ENCODE measurements at places on chromosomes 4 and X.

DNA sequence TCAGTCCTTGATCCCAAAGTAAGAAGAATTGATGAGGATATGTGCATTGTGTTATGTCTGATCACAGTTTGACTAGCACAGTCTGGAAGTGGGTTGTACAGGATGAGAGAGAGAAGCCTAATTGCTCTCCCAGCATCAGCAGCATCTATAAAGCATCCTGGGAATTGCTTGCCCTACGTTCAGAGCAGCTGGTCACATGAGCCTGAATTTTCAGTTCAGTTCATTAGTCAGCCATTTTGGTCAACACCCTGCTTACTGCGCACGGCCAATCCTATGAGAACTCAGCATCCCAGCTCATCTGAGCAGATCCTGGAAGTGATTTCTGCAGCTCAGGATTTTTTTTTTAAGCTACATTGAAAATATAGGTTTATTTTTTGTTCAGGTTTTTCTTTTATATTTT is at the start of gene RUFY3:
Gene RUFY3, plus strand, starts transcription at position 218 of the 400 bp plus-strand sequence. CDS start 610 bp downstream, outside the sequence.
- DNase-seq: no peak

DNA sequence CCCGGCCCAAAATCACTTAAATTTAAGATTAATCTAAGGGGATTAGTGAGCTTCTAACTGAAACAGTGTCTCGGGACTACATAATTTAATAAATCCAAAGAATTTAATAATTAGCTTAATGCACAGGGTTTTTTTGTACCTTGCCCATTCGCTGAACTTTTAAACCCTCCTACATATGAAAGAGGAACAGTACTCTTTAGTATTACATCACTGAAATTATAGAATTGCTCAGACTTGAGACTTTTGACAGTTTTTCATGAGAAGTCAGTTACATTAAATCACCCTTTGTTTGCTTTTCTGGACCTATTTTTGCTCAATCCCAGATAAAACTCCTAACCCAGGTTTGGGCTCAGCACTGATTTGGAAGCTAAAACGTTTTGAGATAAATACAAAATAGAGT is 2.4 kb upstream of the TADA2B start:
- DNase-seq: no peak

DNA sequence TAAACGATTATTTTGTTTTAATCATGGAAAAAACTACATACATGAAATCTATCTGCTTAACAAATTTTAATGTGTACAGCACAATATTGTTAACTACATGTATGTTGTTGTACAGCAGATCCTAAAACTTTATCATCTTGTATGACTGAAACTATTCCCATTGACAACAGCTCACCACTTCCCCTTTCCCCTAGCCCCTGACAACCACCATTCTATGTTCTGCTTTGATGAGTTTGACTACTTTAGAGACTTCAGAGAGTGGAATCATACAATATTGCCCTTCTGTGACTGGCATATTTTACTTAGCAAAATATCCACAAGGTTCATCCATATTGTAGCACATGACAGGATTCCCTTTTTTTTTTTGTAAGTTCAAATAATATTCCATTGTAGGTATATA is 185.9 kb downstream of the CFAP299 start:
- DNase-seq: no peak

DNA sequence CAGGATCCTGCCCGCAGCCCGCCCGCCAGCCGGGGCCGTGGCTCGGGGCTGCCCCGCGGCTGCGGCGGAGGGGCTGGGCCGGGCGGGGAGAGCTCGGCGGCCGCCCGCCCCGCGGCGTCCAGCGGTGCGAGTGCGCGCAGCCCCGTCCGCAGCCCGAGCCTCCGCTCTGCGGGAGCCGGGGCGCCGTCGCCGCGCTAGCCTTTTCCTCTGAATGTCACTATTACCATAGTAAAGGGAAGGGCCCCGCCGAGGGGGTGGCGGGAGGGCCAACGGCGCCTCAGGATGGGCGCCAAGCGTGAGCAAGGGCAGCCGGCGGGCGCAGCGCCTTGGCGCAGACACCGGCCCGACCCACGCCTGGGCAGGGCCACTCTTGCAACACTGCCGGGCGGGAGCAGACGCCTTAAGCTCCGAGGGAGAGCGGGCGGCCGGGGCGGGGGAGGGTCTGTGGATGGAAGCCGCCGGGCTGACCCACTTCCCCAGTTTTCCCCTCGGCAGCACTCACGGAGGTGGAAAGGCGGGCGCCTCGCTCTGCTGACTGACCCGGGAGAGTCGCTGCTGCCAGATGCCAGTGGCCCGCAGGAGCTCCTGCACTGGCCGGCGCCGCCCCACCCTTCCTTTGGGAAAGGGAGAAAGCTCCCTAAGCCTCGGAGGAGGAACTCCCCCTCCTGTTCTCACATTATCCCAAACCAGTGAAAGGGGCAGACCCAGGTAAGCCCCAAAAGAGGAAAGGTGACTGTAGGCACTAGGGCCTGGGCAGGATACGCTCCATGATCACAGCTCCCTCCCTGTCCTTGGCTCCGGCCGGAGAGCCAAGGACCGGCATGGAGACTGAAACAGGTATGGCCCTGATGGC is 329.4 kb downstream of the HNRNPD start:
- no peak for DNase-seq

- DNase-seq: no peak
These were observed 6.2 kb downstream of the CACNA1F start for GRCh38 chrX:49226946-49227345.

GRCh38 chr4:80259012-80259411 is 7.5 kb upstream of the FGF5 start:
- no peak for DNase-seq

GRCh38 chrX:123590842-123591486 is 141.9 kb downstream of the THOC2 start:
- DNase-seq: no peak

DNA sequence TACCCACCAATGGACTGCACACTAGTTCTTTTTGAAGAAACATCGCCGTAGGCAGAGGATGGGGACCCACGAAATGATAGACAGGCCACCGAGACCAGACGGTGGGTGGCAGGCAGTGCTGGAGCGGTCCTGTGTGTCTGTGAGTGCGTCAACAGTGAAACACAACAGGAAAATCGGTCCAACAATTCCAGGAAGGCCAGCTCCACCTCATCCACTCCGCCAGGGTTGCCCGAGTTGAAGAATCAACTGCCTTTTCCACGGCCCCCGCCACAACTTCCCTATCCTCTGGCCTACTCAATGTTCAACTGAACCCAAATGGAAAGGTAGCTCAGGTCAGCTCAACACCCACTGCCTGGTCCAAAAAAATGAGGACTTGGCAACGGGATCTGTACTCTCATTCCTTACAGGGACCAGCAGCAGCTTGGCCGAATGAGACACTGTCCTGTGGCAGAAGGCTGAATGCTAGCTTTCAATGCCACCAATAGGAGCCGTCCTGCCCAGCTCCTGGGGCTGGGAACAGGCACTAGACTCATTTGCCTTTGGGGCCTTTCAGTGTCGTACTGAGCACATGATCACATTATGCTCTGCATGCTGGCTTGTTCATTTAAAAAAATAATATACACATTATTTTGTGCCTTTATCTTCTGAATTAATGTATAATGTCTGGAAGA is 43.5 kb downstream of the MID1 start:
- DNase-seq: no peak

DNA sequence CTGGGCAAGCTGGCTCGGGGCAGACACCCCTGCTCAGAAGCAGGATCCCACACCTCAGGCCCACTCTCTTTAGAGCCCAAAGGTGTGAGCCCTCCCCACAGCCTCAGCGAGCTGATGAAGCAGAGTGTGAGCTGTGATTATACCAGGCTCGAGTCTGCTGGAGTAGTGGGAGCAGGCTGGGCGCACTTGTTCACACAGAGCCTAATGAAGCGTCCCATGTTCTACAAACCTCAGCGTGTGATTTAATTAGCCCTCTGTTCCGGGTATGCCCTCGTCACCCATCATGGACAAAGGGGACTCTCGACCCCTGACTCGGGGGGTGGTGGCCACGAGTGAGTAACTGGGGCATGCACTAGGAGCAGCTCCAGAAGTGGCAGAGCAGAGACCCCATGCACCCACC is 62.3 kb downstream of the PPP2R2C start:
- no peak for DNase-seq

GRCh38 chr4:67550451-67550850 is 5.1 kb upstream of the CENPC start:
- no peak for DNase-seq

GRCh38 chr4:961351-962230 is 11.8 kb downstream of the DGKQ start:
- no peak for DNase-seq

DNA sequence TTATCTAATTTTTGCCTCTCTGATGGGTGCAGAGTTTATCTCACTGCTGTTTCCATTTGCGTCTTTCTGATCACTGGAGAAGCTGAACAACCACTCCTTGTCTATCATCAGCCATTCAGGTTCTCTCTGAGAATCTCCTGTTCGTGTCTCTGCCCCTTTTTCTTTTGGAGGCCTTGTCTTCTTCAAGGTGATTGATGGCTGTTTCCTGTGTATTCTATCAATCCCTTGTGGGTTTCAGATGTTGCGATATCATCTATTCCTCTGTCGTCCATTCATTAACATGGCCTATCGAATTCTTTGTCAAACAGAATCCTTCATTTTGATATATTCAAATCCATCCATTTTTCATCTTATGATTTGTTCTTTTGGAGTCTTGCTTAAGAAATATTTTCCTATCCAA is 100.3 kb downstream of the FAM53A start:
- no peak for DNase-seq

DNA sequence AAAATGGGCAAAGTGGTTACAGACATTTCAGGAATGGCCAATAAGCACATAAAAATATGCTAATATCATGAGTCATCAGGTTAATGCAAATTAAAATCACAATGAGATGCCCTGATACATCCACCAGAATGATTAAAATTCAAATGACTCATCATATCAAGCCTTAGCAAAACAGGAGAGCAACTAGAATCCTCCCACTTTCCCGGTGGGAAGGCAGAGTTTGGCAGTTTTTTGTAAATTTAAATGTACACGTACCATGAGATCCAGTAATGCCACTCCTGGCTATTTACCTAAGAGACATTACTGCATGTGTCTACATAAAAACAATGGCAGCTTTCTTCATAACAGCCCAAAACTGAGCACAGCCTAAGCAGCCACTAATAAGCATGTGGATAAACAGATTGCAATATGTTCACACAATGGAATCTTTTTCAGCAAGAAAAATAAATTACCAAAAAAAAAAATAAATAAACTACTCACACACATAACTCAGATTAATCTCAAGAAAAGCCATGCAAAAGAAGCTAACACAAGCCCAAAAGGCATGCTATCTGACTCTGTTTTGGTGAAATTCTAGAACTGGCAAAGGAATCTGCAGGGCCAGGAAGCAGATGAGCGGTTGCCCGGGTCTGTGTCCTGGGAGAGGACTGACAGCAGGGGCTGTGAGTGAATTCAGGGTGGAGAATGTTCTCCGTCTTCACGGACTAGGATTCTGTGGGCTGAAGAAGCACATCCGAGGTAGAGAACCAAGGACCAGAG is 48.8 kb downstream of the AFAP1 start:
- no peak for DNase-seq

DNA sequence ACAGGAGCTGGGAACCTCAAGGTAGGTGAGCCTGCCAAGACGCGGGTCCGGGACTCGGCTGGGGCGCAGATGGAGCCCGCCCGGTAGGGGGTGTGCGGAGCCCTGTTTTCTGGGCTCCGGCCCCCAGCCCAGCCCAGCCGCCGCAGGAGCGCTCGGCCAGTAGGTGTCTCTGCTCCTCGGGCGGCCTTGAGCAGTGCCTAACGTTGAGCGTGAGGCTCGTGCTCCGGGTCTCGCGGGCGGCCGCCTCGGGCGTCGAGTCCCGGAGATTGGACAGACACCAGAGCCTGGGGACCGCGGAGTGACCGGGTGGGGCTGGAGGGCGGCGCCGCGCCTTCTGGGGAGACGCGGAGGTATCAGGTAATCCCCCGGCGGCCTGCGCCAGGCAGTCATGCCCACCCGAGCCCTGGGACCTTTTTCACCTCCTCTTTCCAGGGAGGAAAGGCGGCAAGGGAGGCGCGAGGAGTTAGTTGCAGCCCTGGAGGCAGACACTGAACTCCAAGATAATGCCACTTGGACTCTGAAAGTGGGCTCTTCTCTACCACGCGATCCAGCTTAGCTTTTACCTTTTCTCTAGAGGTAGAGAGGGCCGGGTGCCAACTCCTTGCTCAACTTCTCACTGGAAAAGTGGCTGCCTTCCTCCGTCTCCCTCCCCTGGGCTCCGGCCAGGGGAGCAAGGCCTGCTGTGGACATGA is 14.5 kb upstream of the FGG start:
- peak; percentile 74 for DNase-seq

DNA sequence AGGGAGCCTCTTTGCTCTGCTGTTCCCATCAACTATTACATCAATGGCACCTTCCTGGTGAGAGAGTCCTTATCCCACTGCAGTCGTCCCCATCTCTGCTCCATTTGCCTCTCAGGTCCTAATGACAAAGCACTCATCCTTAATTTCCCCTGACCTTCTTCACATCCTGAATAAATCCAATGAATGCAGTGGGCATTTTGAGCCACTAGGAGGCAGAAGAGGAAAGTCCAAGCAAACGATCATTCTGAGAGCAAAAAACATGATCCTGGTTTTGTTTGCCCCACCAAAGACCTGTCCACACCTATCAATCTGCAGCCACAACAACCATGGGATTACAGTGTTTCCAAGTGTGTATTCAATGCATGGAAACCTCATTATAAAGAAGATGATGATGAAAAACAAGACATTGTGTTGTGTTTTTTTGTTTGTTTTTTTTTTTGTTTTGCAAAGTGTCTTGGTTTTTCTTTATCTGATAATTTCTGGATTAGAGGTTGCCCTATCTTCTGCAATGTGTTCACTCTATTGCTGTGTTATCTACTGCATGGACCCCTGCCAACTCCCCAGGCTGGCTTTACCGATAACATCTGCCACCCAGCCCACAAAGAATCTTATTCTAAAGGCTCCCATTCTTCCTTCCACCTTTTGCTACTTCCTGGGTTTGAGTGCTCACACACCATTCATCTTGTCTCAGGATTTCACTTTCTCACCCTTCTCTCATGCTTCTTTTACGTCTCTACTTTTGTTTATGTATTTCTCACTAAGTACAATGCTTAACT is 207.2 kb downstream of the NLGN4X start:
- peak; percentile 3 for DNase-seq

GRCh38 chrX:119885554-119886428 is 9.9 kb upstream of the AKAP14 start:
- no peak for DNase-seq

DNA sequence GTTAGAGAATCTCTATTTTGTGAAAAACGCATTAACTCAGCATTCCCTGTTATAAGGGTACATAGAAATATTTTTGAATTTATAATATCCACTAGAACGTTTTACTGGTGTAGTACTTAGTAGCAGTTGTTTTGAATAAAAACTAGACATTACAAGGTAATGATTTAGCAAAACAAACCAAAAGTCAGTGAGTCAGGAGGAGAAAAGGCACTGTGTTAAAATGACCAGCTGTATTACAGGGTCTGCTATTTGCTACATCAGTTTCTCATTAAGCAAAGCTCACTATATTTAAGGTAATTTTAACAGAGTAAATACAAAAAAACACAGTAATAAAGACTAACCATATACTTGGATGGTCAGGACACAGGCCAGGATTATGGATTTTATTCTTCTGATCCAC is 152.8 kb downstream of the RASL11B start:
- no peak for DNase-seq

GRCh38 chr4:84957514-84958420 is 8.7 kb downstream of the WDFY3 start:
- no peak for DNase-seq

Measured in germinal center (tissue), 1 donor.